NK-92 treated with Interleukin-12 subunit alpha and Interleukin-12 subunit beta, amount 100 ng/mL, for 24 hours (cell line): ENCODE measurements at places on chromosomes 16 and 17.
A peak's percentile ranks its signal among the peaks of the same experiment; 100 is the strongest.

DNA sequence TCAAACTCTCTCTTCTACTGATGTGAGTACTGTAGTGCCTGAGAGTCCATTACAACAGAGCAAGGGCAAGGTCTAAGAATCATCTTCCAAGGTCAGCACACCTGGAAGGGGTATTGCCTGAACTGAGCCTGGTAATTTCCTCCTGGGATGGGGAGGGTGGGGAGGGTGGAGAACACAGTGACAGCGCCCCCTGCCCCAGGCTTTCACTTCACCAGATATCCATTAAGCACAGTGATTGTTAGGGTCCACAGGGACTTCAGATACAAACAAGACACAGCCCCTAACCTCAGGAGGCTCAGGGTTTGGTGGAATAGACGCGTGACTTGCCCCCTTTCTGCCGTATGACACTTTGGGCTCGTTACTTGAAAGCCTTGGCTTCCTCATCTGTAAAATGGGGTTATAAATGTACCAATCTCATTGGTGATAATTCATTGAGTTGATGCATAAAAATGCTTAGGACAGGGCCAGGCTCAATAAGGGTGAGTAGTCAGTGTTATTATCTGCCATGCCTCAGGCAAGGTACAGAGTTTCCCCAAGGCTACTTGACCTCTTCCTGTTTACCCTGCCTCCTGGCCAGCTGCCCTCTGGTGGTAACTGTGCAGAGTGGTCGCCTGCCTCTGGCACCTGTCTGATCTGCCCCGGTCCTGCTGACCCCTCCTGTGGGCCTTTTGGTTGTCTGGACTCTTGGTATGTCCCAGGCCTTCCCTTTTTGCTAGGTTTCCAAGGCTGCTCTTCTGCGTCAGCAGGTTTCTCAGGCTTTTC lies 13.1 kb upstream of the BRD7 start:
- no peak for DNase-seq

GRCh38 chr17:79979816-79980215 lies 55.9 kb downstream of the TBC1D16 start:
- DNase-seq: no peak

DNA sequence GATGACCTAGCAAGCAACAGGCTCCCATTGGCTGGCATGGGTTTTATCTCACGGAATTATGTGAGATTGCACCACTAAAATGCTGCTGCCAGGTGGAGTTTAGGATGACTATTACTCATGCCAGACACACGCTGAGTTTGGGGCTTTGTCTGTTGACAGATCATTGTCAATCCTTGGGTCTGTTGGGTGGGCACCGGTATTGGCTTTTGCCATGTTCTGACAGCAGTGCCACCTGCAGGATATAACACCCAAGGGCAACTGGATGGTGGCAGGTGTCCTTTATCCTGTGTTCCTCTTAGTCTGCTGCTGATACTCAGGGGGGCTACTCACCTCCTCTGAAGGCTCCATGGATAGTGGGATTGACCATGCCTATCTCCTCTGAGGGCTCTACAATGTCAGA lies 221.6 kb upstream of the DYNLRB2 start:
- DNase-seq: no peak

DNA sequence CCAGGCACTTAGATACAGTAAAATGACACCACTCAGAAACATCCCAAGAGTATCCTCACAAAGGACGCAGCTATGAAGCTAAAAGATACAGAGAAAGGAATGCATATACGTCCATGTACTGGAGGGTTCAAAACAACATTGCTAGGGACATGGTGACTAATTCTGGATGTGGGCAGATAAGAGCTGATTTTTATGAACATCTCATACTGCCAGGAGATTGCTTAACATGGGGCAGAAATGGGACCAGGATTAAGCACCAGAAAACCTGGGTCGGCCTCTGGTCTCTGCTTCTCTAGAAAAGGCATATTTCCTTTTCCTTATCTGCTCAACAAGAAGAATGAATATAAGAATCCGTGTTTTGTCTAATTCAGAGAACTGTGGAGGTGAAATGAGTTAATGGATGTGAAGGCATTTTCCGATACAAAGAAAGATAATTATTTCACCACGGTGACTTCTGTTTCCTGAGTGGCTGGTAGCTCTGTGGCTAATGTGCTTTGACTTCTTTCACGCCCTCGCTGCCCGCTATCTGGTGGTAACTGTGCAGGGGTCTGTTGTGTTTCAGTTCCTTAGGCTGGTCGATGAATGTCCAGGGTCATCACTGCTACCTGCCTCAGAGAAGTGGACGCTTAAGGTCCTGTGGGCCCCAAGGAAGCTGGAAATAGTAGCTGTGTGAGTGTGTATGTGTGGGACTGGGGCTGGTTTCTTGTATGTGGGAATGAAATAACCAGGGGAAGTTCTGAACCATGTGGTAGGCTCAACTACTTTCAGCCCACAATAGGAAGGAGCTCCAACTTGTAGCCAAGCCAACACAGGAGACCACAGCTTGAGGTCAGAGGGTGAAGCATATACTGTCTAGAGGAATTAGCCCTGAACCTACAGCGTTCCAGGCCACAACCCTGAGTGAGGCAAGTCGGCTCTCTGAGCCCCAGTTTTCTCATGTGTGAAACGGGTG lies 15.8 kb upstream of the CCL5 start:
- DNase-seq: peak; percentile 82

GRCh38 chr16:53142823-53143568 lies 88.2 kb downstream of the CHD9 start:
- no peak for DNase-seq

GRCh38 chr17:61205401-61205800 lies 194.2 kb upstream of the TBX2 start:
- no peak for DNase-seq

GRCh38 chr17:69723741-69724140 lies 309.2 kb downstream of the MAP2K6 start:
- no peak for DNase-seq

GRCh38 chr16:47715442-47716083 lies 254.4 kb downstream of the PHKB start:
- no peak for DNase-seq

GRCh38 chr16:68091380-68092261 lies 6.5 kb downstream of the NFATC3 start:
- DNase-seq: no peak

DNA sequence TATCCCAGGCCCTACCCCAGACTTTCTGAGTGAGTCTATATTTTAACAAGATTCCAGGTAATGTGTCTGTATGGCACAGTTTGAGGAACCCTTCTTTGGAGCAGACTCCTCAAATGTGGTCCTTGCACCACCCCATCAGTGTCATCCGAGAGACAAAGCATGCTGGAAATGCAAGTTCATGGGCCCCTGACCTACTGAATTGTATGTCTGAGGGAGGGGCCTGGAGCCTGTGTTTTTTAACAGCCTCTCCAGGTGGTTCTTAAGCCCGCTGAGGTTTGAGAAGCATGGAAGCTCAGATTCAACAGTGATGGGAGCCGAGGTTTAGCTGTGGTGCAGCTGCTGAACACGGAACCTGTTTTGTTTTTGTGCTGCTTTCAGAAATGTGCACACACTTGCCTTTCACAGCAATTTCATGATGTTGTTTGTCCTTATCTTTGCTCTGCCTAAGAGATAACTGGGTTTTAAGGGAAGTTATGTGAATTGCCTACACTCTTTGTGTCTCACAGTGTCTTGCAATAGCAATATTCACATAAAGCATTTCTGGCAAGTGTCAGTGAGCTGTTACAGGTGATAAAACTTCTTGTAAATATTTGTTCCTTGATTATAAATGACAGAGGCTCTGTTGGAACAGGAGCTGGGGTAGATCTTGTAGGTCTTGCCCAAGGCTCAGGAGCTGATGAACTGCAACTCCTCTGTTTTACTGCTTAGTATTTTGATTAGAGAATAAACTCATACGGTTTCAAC lies 32.0 kb upstream of the IL34 start:
- DNase-seq: no peak

- no peak for DNase-seq
These were observed 5.4 kb downstream of the RECQL5 start for GRCh38 chr17:75661531-75661930.

DNA sequence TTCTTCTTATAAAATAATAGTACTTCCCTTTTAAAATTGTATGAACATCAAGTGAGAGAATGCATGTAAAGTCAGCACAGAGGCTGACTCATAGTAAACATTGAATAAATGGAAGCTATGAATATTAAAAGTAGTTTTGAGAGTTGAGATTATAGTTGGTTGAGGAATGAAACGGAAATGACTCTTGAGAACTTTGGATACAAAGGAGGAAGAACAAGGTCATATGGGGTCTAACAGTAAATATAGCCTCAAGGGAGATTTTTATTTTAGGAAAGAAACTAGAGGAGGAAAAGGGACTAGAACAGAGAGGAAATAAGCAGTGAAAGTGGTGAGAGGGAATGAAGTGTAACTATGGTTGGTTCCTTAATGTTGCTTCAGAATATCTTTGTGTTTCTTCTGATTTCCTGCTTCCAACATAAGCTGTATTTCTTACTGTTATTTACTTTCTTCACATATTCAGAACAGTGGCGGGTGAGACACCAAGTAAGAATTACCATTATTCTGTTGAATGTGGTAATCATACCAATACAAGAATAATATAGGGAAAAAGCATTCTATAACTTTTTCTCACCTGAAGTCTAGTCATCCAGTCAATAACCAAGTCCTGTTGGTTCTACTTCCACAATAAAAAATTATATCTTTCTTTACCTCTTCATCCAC lies 165.1 kb downstream of the CHD9 start:
- DNase-seq: no peak

DNA sequence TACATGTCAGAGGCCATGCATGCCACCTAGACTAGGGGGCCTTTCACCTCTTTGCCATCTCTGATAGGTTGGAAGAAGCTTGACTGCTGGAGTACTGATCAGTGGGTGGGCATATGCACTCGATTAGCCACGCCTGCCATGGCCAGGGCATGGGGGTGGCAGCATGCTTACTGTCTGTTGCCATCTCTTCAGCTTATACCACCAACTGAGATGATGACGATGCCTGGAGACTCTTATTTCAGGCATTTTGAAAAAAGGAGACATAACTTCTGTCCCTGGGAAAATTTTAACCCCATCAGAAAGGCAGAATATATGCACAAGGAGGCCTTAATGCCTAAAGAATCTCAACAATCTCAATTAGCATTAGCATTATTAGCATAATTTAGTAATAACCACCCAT lies 60.8 kb downstream of the MSI2 start:
- no peak for DNase-seq

DNA sequence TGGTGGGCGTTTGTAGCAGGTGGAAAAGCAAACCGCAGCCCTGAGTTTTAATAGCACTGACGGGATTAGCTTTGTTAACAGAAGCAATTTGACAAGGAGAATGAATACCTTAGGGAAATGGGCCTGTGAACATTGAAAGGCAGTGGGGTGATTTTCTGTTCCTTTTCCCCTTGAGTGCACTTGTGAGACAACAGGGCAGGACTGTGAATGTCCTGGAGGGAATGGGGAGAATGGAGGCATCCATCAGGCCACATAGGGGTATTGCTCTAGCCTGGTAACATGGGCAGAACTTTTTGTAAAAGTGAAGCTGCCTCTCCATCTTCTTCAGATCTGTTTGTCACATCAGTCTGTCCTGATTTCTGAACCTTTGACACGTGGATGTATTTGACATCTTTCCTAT lies 26.2 kb downstream of the USP43 start:
- DNase-seq: no peak

GRCh38 chr17:67469208-67469980 lies 92.3 kb downstream of the PITPNC1 start:
- no peak for DNase-seq

DNA sequence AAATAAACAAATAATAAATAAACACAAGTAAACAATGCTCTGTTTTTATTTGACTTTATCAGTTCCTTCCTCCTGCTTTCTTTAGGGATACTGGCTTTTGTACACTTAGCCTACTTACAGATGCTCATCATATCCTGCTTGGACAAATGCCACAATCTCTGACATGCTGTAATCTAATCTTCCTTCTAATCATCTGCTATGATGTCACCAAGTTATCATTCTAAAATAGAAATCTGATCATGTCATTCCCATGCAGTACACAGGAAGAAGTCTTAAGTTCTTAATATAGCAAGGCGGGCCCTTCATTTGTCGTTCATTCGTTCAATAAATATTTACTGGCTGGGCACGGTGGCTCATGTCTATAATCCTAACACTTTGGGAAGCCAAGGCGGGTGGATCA lies 9.1 kb upstream of the UBB start:
- DNase-seq: no peak
